Left kidney (tissue), 8 donors: ENCODE measurements at places on chromosomes 16 and 17. TPM values are rescaled to one million over a fixed set of nuclear protein-coding genes. Genes with fewer than 3 reads are reported as not detected.

Gene TCAP
- 1.5 TPM for polyA plus RNA-seq

Gene MYOCD
- 8.2 TPM for polyA plus RNA-seq

Gene KCTD2
- 30.4 TPM for polyA plus RNA-seq

Gene HOXB4
- polyA plus RNA-seq: 16.8 TPM

Gene SLC38A7
- 18.7 TPM for polyA plus RNA-seq

Gene HOXB6
- 98.2 TPM for polyA plus RNA-seq

Gene CCL1
- polyA plus RNA-seq: not detected

Gene CDRT15
- polyA plus RNA-seq: 1.2 TPM

Gene RAPGEFL1
- 13.2 TPM for polyA plus RNA-seq

Gene LRRC37A
- polyA plus RNA-seq: 7.8 TPM

Gene HBQ1
- polyA plus RNA-seq: not detected

Gene ARHGDIG
- polyA plus RNA-seq: 3.6 TPM

Gene LLGL2
- polyA plus RNA-seq: 67.5 TPM

Gene TEX19
- not detected for polyA plus RNA-seq

Gene ZFP3
- polyA plus RNA-seq: 19.1 TPM

- DNase-seq: no peak
Observed at GRCh38 chr17:34301986-34302385, 16.4 kb downstream of the CCL11 start.

- no peak for DNase-seq
Observed at GRCh38 chr17:54944796-54945195, 23.7 kb downstream of the COX11 start.

GRCh38 chr17:64004218-64004770 is 6.1 kb downstream of the PRR29 start:
- no peak for DNase-seq

- DNase-seq: no peak
Observed at GRCh38 chr17:70158180-70158579, 11.2 kb upstream of the KCNJ2 start.

DNA sequence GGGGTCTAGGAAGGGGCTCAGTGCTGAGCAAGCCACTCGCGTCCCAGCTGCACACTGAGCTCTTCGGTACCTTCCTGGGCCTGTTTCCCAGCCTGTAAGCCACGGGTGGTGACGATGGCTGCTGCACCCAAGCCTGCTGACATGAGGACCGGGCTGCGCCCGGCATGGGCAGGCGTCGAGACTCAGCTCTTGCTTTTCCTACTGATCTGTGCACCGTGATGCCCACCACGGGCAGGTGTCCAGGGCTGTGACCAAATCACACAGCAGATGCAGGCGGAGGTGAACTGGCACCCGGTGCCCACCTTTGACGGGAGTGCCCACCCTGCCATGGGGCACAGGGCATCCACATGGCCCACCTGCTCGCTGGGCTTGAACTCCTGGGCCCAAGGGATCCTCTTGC is 17.9 kb downstream of the CCDC57 start:
- no peak for DNase-seq

DNA sequence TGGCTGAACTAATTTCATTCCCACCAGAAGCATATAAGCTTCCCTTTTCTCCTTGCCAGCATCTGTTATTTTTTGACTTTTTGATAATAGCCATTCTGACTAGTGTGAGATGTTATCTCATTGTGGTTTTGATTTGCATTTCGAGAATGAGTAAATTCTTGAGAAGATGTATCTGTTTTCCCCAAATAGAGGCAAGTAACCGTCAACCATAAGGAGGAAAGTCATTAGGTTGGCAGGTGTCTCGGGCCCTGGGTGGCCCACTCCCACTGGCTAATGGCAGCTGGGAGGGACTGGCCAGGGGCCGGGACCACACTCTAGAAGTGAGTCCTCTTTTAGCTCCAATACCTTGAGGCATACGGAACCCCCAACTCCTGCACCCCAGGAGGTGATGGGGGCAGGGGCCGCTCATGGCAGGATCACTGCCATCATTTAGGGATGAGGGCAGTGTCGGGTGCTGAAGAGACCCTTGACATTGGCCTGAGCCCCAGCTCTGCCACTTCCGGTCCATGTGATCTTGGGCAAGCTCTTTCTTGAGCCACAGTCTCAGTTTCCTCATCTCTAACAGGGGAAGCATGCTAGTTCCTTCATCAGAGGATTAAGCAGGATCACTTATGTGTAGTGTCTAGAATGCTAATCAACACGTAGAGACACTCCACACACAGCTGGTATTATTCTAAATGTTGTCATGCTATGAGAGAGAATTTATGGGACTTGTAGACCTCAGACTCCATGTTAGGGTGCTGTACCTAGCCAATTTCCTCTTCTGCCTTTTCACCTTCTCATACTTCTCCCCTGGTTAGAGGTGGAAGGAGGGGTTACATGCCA is 44.3 kb downstream of the RGS9 start:
- no peak for DNase-seq

GRCh38 chr17:71496552-71496951 is 624.3 kb upstream of the SOX9 start:
- no peak for DNase-seq

GRCh38 chr17:29622337-29623282 is at the start of gene CORO6:
CORO6 (minus strand) TSS chr17:29622912; CDS start chr17:29621421, 1,491 bp downstream.
- DNase-seq: peak; percentile 73

GRCh38 chr16:67021321-67021720 is 7.6 kb upstream of the CBFB start:
- no peak for DNase-seq

- no peak for DNase-seq
Observed at GRCh38 chr17:83083368-83084201, 4.2 kb downstream of the METRNL start.

- no peak for DNase-seq
Observed at GRCh38 chr17:35142467-35142796, 329 bp upstream of the NLE1 start.

DNA sequence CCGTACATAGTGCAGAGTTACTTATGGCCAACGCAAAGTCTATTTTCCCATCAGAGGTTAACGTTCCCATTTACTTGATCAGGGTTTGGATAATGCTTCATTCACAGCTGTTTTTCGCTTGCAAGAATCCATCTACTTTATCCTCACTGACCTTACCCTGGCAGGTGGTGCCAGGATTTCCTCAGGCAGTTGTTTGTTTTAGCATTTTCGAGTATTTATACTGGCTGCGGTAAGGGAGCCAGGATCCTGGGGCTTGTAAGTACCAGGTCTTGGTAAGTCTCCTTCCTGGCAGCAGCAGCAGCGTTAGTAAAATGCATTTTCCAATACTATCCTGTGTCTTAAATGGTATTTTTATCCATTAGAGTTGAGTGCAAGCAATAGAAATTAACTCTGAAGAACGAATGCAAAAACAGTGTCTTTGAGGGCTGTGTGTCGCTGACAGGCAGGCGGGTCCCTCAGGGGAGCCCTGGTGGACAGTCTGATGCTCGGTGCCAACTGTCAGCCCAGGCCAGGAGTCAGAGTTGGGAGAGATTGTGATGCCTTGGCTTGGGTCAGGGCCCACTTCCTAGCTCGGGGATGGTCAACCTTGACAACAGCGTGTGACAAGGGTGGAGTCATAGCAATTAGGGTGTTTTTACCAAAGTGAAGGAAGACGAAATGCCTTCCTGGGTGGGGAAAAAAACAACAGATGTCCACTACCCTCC is 92.4 kb upstream of the HSBP1 start:
- no peak for DNase-seq

GRCh38 chr17:81867170-81867990 is 3.8 kb downstream of the ARHGDIA start:
- no peak for DNase-seq

GRCh38 chr17:42017866-42018200 is 594 bp upstream of the DNAJC7 start:
- DNase-seq: no peak

- peak; percentile 86 for DNase-seq
Observed at GRCh38 chr17:60601447-60602384, 1.7 kb downstream of the PPM1D start.

DNA sequence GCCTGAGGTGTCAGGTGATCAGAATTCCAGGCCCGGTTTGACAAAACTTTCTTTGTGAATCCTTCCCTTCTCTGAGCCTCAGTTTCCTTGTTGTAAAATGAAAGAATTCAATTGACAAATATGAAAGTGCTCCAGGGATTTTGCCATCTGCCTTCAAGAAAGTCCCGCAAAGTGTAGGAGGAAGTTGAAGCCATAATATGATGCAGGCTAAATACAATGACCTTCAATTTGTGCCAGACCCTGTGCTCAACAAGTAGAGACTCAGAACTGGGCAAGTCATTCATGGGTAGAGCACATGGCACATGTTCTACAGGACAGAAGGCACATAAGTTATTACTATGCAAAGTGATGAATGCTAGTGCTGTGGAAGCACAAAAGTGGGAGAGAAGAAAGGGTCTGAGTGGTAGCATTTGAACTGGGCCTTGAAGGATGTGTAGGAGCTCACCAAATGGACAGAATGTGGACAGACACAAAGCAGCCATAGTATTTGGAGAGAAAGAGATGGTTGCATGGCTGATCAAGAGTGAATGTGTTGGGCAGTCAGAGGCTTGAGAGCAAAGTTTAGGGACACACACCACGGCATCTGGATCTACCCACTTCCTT is 2.4 kb upstream of the SCIMP start:
- no peak for DNase-seq

DNA sequence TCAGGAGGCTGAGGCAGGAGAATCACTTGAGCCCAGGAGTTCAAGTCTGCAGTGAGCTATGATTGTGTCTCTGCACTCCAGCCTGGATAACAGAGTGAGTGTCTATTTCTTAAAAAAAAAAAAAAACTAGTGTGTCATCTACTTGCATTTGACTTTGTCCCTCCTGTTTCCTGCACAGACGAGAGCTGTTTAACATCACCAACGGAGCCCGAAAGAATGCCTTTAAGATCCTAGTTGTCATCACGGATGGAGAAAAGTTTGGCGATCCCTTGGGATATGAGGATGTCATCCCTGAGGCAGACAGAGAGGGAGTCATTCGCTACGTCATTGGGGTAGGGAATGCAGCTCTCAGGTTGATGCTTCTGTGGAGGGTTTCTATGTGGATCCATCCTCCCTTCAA is 13.4 kb downstream of the ITGAM start:
- no peak for DNase-seq

DNA sequence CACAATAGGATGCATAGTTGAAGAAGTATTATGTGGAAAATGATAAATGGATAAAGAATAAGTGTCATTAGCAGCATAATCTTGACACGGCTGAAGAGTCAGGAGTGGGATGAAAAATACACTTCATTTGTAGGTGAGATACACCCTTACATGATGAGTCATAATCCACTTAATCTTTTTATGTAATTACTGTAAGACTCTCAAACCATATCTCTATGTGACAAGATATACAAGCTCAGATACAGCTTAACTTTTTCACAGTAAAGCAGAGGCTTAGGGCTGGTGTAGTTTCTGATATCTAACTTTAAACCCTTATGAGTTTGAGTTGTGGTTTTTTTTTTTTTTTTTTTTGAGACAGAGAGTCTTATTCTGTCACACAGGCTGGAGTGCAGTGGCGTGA is 101.2 kb downstream of the FTO start:
- DNase-seq: no peak

DNA sequence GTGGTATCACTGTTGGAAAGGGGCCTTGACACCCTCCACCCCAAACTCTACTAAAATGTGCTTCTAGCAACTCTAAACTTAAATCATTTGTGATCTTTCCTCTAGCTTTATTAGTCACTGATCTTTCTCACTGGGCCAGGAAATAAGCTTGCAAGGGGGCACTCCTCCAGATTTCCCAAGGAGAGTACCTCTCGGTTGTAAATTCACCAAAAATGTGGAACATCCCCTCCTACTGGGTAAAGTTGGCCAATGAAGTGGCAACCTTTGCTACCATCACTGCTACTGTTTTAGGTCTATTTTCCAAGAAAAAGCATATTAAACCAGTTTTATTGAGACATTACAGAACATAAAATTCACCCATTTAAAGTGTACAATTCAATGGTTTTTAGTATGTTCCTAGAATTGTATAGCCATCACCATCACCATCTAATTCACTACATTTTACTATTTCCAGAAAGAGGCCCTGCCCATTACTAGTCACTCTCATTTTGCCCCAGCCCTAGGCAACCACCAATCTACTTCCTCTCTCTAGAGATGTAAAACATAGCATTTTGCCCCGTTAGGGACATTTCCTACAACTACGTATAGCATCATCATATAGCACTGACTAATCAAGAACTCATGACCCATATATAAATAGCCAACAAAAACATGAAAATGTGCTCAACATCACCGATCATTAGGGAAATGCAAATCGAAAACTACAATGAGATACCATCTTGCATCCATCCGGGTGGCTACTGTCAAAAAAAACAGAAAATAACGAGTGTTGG is 44.6 kb upstream of the ADCY9 start:
- no peak for DNase-seq
